ENCODE measurements at places on chromosomes 12 and 14.
A peak's percentile ranks its signal among the peaks of the same experiment; 100 is the strongest.

- DNase-seq: no peak
Observed at GRCh38 chr12:131975228-131975627, 25.5 kb downstream of the EP400 start.

GRCh38 chr12:101051901-101052550 is 158.0 kb downstream of the SLC5A8 start:
- no peak for DNase-seq

DNA sequence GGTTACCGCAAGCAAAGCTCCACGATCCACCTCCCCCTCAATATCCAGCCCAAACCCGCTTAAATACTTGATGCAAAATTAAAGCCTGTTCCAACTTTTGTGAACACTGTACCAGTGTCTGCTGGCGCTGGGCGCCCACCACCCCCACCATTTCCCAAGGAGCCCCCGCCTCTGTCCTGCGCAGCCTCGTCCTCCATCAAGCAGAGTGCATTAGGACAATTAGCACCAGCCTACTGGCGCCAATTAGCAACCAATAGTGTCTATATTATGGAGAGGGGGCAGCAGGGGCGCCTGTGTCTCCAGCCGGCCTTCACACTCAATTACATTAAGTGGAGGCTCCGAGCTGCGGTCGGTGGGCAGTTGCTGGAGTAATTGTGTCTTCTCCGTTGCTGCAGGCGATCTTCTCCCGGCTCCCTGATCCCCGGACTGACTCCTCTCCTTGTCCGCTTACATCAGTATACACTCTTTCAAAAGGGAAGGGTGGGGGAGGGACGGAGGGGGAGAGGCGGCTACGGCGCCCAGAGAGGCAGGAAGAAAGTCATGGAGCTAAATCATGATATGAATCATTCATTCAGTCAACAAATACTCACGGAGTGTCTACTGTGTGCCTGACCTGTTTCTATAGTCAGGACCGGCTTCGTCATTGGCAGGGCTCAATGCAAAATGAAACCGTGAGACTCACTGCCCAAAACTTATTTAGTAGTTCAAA is 707.3 kb downstream of the MED13L start:
- DNase-seq: no peak

- DNase-seq: no peak
Observed at GRCh38 chr14:66939409-66939808, 249.8 kb upstream of the GARIN2 start.

DNA sequence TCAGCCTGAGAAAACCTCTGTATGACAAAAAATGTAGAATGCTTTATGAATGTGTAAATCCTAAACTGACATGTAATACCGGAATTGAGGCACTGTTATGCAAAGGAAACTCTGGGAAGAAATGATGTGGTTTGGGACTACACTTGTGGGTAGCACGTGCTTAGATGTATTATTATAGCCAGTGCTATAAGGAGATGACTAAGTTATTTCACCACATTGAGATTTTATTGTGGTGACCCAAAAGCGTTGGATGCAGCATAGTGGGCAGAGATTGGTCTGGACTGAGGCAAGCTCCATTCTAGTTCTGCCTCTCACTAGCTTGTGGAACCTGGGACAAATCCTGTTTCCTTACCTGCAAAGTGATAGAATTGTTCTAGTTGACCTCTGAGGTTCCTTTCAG is 172.2 kb downstream of the SNAPC1 start:
- DNase-seq: no peak

DNA sequence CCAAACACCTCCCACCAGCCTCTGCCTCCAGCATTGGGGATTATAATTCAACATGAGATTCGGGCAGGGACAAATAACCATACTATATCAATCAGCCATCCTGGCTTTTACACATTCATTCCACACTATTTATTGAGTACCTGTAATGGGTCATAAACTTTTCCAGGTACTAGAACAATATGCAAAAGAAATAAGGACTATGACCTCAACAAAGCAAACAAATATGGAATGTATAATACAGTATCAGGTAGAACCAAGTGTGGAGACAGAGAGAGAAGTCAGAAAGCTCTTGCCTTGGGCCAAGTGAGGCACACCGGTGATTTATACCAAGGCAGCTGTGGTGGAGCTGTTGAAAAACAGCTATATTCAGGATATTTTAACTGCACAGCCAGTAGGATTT is 116.3 kb downstream of the TSPAN8 start:
- DNase-seq: no peak

GRCh38 chr12:4178424-4179170 is 95.0 kb upstream of the CCND2 start:
- DNase-seq: peak; percentile 15

DNA sequence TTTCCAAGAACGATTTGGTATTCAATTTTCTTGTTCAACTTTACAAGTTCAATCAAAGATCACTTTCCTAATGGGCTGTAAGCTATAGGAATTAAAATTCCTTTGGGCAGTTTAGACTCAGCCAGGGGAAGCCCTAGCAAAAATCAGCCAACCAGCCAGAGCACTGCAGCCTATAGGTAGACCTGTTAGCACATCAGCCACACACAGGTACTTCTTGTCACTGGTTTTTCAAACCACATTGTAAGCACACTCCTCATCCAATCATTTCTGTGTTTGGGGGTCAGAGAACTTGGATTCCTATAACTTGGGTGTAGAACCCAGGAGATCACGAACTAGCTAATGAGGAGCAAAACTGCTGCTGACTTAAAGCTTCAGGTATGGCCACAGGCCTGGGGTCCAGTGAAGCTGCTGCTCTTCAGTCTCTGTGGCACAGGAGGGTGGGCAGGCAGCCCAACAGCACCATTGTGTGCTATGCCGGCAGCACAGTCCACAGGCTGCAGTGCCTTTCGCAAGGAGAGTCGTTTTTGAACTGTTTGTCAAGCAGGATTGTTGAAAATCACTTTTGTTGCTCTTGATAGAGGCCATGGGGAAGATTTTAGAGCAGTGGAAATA is 87.3 kb upstream of the RFX4 start:
- DNase-seq: no peak

GRCh38 chr12:57554453-57554852 is 4.6 kb downstream of the KIF5A start:
- no peak for DNase-seq

DNA sequence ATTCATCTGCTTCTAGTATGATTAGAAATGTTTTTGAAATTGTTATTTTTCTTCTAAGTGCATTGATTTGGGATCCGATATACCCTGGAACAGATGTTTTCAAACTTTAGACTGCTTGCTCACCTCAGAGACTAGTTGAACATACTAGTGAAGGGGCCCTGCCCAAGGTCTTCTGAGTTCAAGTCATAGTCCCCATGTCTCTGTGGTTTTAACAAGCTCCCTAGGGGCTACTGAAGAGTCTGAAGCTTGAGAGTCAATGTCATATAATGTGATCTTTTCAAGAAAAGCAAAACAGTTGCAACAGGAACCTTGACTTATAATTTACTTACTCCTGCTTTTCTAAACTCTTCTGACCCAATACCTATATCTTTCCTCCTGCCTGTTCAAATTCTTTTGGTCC is 7.5 kb upstream of the UBE2N start:
- DNase-seq: no peak

DNA sequence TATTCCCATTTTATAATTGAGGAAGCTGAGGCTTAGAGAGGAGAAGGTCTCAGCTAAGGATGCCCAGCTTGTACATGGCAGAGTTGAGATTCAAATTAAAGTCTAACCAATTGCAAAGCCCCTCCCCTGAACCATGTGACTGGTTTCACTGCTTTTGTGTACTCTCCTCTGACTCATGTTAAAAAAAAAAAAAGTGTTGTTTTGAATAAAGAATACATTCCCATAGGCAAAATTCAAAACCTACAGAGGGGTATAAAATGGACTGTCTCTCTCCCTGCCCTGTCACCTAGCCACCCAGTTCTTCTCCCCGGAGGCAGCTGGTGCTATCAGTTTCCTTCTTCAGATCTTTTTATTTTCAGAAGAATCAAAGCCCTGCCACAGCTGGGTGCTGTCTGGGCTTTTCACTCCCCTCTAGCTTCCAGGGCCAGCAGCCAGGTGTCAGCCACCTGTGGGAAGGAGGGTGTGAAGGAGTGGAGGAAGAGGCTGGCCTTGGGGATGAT is 5.4 kb downstream of the PSMD9 start:
- DNase-seq: peak; percentile 26

Data from CD4-positive, alpha-beta T cell treated with Interleukin-2 at 100 ng/mL for 4 hours (primary cell).